ENCODE measurements at places on chromosomes 6 and 20.

- no peak for DNase-seq
Observed at GRCh38 chr20:4242376-4242775, 227.0 kb upstream of the RNF24 start.

- DNase-seq = peak; percentile 64
Observed at GRCh38 chr20:33753763-33754162, 22.0 kb downstream of the ZNF341 start.

GRCh38 chr20:8990770-8991169, 78.1 kb upstream of the PLCB4 start:
- no peak for DNase-seq

DNA sequence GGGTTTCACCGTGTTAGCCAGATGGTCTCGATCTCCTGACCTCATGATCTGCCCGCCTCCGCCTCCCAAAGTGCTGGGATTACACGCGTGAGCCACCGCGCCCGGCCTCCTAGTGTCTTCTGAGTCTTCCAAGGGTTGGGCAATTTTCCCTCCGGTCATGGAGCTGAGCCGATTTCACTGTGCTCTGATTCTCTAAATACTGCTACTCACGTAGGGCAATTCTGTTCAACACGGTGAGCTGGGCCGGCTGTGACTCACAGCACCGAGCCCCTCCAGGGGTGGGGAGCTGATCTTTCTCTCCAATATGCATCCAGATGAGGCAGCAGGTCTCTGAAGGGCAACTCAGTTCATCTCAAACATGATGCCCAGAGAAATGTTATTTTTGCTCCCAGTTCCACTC, 71.6 kb upstream of the CD93 start:
- no peak for DNase-seq

- peak; percentile 24 for DNase-seq
Observed at GRCh38 chr6:81750681-81751387, 1.6 kb downstream of the TENT5A start.

GRCh38 chr20:41054847-41055230, 26.2 kb downstream of the TOP1 start:
- DNase-seq = no peak

GRCh38 chr6:87904011-87904410, 143.6 kb upstream of the SPACA1 start:
- no peak for DNase-seq

DNA sequence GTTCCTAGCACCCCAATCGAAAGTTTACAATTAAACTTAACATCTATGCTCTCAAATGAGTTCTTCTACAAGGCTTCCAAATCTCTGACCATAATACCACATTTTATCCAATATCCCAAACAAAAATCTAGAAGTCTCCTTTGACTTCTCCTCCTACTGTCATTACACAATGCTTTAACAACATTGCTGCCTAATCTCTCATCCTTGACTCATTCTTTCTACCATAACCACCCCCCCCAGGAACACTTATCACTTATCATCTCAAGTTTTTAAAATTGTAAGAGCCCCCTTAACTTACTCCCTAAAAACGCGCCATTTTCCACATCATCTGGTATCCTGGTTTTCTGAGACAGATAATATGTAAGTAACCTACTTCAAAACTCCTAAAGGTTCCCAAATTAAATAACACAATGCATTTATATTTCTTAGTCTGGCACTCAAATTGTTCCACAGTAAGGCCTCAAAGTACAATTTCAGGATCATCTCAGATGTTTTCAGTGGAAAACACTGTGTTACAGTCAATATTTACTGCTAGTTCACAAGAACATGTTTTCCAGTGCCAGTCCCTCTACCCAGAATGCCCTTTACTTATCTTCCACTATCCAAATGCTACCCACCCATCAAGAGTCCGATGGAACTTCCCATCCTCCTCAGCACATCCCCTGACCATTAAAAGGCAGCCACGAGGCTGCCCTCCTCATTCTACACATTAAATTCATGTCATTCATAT, 308.2 kb upstream of the THEMIS start:
- DNase-seq = no peak

DNA sequence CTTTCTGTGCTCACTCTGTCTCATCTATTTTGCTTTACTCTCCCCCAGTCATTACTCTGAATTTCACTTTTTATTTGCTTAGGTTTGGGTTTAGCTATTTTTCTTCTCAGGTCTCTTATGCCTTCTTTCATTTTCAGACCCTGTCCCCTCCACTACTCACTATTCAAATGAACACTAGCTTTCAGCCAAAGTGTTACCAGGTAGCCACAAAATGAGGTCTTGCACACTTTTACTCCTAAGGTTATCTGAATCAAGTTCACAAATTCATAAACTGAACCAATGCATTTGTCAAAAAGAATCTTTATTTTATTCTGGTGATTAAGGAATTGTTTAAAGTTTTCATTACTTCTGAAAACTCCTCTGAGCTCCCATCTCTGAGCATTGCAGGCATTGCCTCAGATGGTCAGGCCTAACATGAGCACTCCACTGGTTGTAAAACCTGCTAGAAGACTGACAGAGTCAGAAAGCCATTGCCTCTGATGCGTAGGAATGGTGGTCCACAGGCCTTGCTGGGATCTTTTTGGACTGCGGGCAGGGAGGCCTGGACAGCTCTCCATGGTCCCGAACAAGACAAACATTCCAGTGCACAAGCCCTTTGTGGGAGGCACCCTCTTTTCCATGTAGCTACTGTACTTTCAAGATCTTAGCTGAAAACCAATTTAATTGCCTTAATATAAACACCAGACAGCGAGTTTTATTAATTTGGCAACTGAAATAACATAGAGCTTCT, 48.5 kb downstream of the FYN start:
- DNase-seq = no peak

DNA sequence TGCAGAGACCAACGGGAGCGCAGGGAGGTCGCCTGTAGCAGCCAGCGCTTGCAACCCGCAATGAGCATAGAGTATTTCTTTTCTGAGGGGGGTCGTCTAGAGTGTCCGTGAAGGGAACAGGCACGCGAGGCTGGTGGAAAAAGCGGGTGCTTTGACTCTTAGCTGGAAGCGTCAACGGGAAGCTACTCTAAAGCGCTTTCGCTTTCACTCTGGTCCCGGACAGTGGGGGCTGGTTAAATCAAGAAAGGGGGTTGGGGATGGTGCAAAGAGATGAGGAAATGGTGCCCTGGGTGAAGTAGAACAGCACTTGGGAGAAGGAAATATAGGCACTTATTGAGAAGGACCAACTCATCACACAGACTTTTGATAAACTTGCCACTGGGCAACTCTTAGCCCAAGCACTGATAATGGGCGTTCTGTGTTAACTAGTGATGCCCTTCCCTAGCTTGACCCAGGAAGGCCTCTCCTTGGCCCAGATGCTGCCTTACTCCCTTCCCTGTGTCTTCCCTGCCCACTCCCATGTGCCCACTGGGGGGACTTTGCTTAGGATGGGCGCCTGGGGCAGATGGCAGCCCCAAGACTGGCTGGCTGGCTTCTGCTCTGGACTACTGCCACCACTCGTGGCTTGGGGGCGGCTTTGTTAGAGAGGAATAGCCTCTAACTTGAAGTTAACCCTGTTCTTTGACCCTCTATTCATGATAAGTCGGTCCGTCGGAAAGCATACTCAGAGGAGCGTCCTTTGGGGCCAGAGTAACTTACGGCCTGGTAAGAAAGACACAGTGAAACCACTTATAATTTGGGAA, 585 bp downstream of the PSMB9 start:
- DNase-seq = peak; percentile 38

GRCh38 chr6:112016320-112016719, 37.6 kb upstream of the CCN6 start:
- DNase-seq = no peak

- peak; percentile 94 for DNase-seq
Observed at GRCh38 chr6:170584181-170584953, at the start of gene PDCD2. Gene PDCD2 (minus strand): TSS chr6:170584637. CDS start chr6:170584581, 56 bp downstream.

DNA sequence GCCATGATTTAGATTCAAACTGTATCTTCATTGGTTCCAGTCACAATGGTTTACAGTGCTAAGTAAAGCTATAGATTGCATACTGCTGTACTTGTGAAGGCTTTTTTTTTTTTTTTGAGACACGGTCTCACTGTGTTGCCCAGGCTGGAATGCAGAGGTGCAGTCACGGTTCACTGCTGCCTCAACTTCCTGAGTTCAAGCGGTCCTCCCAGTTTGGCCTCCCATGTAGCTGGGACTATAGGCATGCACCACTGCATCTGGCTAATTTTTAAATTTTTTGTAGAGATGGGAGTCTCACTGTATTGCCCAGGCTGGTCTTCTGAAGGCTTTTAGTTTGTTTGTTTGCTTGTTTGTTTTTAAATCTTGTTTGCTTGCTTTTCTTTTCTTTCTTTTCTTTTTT, 24.9 kb downstream of the ITCH start:
- DNase-seq = no peak

- DNase-seq = no peak
Observed at GRCh38 chr6:370555-370954, 21.0 kb upstream of the IRF4 start.

- DNase-seq = no peak
Observed at GRCh38 chr6:140046016-140046632, 671.7 kb upstream of the CITED2 start.

DNA sequence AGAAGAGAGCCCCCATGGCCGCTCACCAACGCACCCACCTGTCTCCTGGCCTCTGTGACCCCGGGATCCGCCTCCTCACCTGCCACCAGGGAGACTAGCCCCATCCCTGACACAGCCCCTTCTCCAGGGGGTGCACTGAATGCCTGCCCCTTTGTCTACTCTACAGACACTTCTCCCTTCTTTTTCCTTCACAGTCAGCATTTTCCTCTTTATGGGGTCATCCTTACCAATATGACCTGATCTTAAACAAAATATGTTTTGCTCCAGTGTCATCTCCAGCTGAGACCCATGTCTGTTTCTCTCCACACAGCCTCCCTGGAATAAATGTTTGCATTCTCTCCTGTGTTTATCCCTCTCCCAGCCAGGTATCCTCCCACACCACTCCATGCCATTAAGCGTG, 14.6 kb upstream of the CCR6 start:
- no peak for DNase-seq

GRCh38 chr6:90256698-90257485, 39.8 kb downstream of the BACH2 start:
- no peak for DNase-seq

DNA sequence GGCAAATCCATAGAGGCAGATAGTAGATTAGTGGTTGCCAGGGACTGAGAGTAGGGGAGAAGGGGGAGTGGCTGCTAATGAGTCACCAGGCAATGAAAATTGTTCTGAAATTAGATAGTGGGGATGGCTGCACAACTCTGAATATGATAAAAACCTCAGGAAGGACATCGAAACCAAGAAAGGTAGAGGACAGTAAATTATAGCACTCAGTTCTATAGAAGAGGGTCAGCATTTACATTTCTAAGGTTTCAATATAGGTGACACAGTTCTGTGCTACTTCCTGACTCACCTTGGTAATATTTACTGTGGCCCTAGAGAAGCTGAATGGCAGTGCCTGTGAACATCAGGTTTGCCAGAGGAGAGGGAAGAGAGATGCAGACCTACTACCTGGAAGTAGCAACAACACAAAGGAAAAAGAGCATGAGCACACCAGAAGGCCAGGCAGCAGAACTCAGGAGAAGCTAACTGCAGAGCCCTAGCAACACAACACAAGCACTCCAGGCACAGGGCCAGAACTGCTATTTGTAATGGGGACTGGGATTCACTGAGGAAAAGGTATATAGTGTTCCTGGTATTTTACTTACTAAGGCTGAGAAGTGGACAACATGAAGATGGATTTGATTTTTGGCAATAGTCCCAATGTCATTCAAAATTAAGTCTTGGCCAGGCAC, 75.9 kb downstream of the PLCG1 start:
- DNase-seq = peak; percentile 38

Data from myocyte (in vitro differentiated cells).